ENCODE measurements at places on chromosomes 7 and 10. TPM values are rescaled to one million over a fixed set of nuclear protein-coding genes. Genes with fewer than 3 reads are reported as not detected.
A peak's percentile ranks its signal among the peaks of the same experiment; 100 is the strongest.

DNA sequence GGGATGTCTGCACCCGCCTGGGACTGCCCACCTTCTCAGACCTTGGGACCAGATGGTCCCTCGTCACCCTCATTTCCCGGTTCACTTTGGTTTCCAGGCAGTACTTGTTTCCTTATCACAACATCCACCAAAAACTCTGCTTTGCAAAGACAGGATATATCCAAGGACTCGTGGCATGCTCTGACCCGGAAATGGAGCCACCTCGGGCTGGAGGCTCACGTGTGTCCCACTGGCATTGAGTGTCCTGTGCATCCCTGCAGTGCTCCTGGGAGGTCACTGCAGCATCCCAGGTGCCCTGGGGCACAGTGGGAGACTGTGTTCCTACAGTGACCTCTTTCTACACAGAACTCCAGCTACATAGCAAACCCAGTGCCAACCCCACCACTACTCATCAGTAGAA is 611.9 kb upstream of the FOXK1 start:
- H3K4me1 ChIP-seq = no peaks in the 10 kb centered on the region
- DNase-seq = no peak
- H3K27ac ChIP-seq = no peak overlapping the region
- H3K27me3 ChIP-seq = no peaks in the 10 kb centered on the region
- no peaks in the 10 kb centered on the region for H3K36me3 ChIP-seq

Gene TAS2R60
- 5.0 TPM for total RNA-seq

DNA sequence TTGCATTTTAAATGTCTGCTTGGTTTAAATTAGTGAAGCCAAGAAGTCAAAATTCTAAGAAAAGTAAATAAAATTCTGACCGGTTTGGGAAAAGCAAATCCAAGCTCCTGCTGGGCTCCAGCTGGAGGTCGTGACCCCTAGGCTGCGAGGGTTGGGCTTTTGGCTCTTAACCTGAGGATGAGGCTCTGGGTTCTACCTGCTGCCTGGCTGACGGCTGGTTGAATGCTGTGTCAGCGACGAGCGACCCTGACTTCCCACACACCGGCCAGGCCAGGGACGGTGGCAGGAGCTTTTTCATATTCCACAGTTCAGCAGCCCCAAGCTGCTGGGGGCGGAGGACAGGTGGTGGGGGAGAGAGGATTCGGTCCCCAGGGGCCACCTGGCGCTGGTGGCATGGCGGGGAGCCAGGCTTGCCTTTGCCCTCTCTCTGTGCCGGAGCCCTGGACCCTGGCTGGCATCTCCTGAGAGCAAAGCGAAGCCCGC is 843 bp upstream of the PLPP4 start:
- peaks cover 47% of the 10 kb centered on the region for H3K27me3 ChIP-seq
- H3K27ac ChIP-seq = no peak overlapping the region
- peak overlapping the region; percentile 68 for H3K4me3 ChIP-seq
- no peaks in the 10 kb centered on the region for H3K36me3 ChIP-seq

DNA sequence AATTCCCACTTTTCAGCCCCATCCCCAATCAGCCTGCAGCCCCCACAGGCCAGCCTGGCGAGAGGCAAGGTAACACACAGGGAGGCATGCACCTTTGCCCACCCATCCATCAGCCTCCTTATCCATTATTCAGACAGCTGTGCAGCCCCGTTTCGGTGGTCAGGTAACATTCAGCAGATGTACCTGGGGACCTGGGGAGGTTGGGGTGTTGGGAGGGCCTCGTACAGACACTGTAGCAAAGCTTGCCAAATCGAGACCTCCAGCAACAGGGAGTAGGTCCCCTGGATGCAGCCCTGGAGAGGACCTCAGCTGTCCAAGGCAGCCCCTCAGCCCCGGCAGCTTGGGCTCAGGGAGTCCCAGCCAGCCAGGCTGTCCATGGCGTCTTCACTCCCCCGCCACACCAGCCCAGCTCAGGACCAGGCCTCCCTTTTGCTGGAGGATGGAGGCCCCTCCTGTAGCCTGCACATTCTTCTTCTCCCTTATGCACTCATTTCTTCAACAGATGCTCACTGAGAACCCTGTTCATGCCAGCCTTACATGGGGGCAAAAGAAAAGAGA is 8.5 kb upstream of the DRGX start:
- H3K4me1 ChIP-seq = peaks cover 12% of the 10 kb centered on the region
- DNase-seq = no peak
- peaks cover 42% of the 10 kb centered on the region for H3K27me3 ChIP-seq

Gene RAPGEF5
- total RNA-seq = 13.1 TPM

- H3K27ac ChIP-seq = no peak overlapping the region
- no peaks in the 10 kb centered on the region for H3K27me3 ChIP-seq
- no peaks in the 10 kb centered on the region for H3K36me3 ChIP-seq
- H3K4me1 ChIP-seq = no peaks in the 10 kb centered on the region
- H3K4me3 ChIP-seq = no peak overlapping the region
These were observed 69.5 kb downstream of the TCERG1L start for GRCh38 chr10:131242007-131242406.

- no peak overlapping the region for H3K27ac ChIP-seq
- no peak overlapping the region for H3K4me3 ChIP-seq
- no peaks in the 10 kb centered on the region for H3K36me3 ChIP-seq
These were observed 3.1 kb upstream of the PDIA4 start for GRCh38 chr7:149031353-149031910.

DNA sequence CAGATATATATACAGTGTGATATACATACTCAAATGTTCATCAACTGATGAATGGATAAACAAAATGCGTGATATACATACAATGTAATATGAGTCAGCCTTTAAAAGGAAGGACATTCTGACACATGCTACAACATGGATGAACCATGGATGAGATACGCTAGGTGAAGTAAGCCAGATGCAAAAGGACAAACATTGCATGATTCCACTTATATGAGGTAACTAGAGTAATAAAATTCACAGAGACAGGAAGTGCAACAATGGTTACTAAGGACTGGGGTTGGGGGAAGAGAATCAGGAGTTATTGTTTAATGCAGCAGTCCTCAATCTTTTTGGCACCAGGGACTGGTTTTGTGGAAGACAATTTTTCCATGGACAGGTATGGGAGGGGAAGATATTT is 47.3 kb upstream of the PIK3AP1 start:
- no peak overlapping the region for H3K27ac ChIP-seq
- H3K36me3 ChIP-seq = peaks cover 10% of the 10 kb centered on the region
- no peak overlapping the region for H3K4me3 ChIP-seq
- no peak for DNase-seq

DNA sequence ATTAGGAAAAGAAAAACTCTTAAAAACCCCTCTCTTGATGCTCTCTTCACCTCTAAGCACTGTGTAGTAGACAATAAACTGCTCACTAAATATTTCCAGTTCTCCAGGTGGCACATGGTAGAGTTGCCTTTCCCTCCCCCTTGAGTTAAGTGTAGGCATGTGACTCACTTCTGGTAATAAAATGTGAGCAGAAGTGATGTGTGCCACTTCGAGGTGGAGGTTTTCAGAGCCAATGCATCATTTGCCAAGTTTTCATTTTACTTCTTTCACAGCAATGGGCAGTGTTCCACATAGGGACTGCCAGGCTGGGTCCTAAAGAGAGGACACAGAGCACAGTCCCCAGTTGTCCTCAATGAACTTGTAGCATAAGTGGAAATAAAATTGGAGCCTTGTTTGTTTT is 131.6 kb upstream of the NPY start:
- DNase-seq = no peak
- no peaks in the 10 kb centered on the region for H3K4me1 ChIP-seq
- peaks cover 13% of the 10 kb centered on the region for H3K36me3 ChIP-seq
- H3K27me3 ChIP-seq = no peaks in the 10 kb centered on the region
- H3K27ac ChIP-seq = no peak overlapping the region
- H3K4me3 ChIP-seq = no peak overlapping the region

GRCh38 chr7:27147199-27148030 is at the start of gene HOXA6:
TSS of gene HOXA6 (minus strand) at chr7:27147774. CDS start at chr7:27147749, 25 bp downstream.
- no peak within 1 kb of the TSS for H3K27ac ChIP-seq
- peaks cover 27% of the 10 kb centered on the region for H3K4me1 ChIP-seq
- no peaks in the 10 kb centered on the region for H3K36me3 ChIP-seq
- peak; percentile 41 for DNase-seq
- peaks cover 100% of the 10 kb centered on the region for H3K27me3 ChIP-seq

DNA sequence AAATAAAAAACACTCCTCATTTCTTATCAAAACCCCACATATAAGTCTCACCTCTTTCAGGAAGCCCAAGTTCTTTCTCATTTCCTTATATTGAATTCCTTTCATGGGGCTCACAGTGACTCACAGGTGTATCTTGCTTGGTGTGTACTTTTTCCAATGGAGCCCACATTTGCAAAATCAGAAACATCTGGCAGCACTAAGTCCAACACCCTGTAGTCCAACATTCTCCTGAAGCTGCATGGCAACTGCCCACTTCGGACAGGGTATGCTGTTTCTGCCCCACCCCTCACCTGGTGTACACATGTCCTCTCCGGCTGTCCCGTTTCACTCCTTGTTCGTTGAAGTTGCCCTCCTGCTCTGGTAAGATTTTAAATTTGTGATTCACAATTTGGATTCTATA is 544.1 kb downstream of the SORCS3 start:
- H3K4me1 ChIP-seq = no peaks in the 10 kb centered on the region
- H3K4me3 ChIP-seq = no peak overlapping the region
- DNase-seq = no peak
- no peak overlapping the region for H3K27ac ChIP-seq

Gene SLC37A3
- 87.4 TPM for total RNA-seq

DNA sequence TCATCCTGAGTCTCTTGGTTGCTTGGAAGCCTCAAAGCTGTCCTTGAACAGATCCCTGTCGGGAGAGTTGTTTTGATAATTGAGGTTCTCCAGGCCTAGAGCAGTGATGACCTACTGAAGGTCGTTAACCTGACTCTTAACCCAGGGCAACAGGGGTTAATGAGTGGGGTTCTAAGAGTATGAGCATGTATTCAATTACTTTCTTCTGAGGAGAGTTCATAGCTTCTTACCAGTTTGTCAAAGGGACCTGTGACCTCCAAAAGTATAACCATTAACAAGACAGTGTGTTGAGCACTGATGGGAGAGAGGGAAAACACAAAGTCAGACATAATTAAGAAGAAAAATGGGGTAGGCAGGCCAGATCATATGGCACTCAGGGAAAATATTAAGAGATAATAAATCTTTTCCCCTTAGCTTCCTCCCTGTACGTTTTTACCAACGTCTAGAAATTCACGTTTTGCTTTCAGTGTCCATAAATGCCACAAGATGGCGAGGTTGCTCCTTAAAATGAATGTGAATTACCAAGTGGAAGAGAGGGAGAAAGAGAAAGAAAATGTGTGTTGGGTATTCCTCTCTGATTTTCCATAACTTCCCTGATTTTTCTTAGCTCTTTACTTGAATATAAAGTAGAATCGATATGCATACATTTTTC is 97.6 kb downstream of the SUGCT start:
- H3K27ac ChIP-seq = no peak overlapping the region
- H3K4me3 ChIP-seq = no peak overlapping the region
- peaks cover 5% of the 10 kb centered on the region for H3K27me3 ChIP-seq
- DNase-seq = peak; percentile 69
- H3K36me3 ChIP-seq = no peaks in the 10 kb centered on the region
- no peaks in the 10 kb centered on the region for H3K4me1 ChIP-seq

DNA sequence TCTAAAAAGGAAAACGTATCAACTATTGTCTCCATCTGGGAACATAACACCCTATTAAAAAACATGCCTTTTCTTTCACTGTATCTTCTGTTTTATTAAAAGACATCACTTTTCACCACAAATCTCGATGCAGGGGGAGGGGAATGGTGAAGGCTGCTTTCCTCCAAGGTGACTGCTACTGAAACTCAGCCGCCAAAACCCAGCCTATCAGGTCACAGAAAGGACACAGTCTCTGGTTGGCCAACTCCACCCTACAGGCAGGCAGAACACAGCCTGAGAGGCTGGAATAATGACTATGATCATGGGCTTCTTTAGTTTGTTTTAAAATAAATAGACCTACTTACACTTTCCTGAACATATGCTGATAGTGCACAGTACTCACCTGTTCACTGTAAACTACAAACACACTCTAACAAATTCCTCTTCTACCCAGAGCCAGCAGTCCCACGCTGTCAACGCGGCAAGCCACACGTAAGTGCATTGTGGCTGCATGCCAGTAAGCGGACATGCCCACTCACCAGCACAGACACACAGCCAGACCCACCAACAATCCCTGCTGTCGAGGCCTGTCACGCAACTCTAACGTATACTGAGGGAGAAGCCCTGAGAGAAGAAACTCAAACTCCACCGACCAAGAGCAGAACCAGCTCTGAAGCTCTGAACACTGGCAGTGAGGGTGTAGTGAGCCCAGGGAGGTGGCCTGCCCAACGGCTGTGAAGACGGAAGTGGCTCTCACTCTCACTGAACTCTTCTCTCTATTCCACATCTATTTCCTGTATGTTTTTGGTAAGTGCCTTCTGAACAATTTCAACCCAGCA is 41.8 kb downstream of the NCAPG2 start:
- H3K36me3 ChIP-seq = peaks cover 41% of the 10 kb centered on the region
- H3K27me3 ChIP-seq = no peaks in the 10 kb centered on the region
- DNase-seq = no peak
- no peak overlapping the region for H3K27ac ChIP-seq
